ENCODE measurements at places on chromosomes 11 and 22.

- peak; percentile 88 for DNase-seq
Measured at GRCh38 chr22:23849009-23850006, 8.4 kb upstream of the SLC2A11 start.

DNA sequence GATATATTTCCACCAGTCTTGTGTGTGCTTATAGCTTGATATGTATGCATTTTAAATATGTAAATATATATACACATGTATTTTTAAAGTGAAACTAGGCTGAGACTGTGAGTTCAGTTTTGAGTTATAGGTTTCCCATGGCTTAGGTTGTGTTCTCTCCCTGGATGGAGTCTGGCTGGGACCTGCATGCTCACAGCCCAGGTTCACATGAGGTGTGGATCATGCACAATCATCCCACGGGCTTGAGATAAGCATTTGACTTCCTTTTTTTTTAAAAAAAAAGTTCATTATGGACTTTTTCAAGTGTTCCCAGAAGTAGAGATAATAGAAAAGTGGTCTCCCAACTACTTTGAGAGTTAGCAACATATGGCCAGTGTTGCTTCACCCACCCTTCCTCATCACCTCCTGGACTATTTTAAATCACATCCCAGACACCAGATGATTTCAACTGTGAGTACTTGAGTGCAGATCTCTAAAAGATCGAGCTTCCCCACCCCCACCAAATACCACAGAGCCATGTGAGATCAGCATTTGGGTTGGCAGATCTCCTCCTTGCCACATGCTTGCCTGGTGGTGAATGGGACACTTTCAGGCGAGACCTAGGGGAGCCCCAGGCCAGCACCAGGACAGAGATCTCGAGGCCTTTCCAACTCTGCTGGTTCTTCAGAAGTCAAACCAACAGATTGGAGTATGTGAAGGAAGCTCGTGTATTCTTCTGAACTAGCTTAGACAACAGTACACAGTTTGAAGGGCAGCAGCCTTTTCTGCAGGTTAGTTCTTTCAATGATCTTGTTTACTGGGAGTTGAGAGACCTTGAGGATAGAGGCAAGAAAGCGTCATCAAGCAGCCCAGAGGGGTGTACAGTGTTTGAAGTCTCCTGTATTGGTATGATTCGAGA, 15.9 kb downstream of the MED15 start:
- DNase-seq, result peak; percentile 17

GRCh38 chr11:17526931-17527627, 17.1 kb downstream of the USH1C start:
- DNase-seq, result no peak

GRCh38 chr22:32850157-32850556, 48.7 kb downstream of the TIMP3 start:
- DNase-seq, result no peak

DNA sequence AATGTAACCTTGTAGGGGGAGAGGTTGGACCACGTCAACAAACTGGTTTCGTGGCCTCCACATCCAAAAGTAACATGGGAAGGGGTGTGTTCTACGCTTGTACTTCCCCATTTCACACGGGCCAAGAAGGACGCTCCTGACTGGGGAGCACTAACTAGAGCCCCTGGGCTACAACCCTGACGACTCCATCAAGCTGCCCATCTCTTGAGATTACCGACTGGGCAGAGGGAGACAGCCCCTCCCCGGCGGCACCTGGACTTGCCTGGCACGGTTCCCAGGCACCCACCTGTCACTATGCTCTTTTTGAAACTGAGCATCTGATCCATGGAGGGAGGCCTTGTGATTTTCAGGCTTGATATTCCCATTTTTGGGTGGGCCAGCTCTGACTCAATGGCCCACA, 68.5 kb downstream of the SHANK2 start:
- DNase-seq, result no peak

GRCh38 chr11:66904981-66905521, 48.2 kb downstream of the LRFN4 start:
- no peak for DNase-seq

- DNase-seq, result no peak
Measured at GRCh38 chr22:43851058-43851978, 11.0 kb downstream of the SULT4A1 start.

- no peak for DNase-seq
Measured at GRCh38 chr11:13222285-13222684, 55.3 kb upstream of the BMAL1 start.

All from activated naive CD8-positive, alpha-beta T cell treated with anti-CD3 and anti-CD28 coated beads for 36 hours (primary cell).